ENCODE measurements at places on chromosomes 13 and 19.

- DNase-seq = no peak
Observed at GRCh38 chr19:46085888-46086287, 38.6 kb downstream of the IGFL3 start.

DNA sequence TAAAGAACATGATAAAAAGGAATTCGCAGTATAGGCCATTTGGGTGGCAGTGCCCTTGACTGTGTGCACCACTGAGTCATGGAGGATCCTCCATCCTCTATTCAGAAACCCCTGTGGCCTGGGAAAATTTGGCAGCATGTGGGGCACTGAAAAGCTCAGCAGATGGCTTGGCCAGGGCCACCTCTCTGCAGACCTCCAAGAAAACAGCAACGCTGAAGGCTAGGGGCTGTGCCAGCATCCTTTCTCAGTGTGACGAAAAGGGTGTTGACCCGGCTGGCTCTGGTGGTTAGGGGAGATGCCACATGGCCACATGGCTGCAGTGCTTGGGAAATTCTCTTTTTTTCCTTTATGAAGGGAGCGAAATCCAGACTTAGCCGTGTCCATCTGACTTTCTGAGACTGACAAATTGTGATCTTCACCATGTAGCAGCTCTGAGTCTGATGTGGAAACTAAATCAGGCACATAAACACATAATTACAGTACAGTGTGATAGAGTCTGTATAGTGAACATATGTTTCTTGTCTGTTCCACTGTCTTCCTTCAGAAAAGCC is 178.0 kb downstream of the KCTD12 start:
- no peak for DNase-seq

GRCh38 chr13:95296326-95296925 is 4.8 kb downstream of the ABCC4 start:
- DNase-seq = no peak

DNA sequence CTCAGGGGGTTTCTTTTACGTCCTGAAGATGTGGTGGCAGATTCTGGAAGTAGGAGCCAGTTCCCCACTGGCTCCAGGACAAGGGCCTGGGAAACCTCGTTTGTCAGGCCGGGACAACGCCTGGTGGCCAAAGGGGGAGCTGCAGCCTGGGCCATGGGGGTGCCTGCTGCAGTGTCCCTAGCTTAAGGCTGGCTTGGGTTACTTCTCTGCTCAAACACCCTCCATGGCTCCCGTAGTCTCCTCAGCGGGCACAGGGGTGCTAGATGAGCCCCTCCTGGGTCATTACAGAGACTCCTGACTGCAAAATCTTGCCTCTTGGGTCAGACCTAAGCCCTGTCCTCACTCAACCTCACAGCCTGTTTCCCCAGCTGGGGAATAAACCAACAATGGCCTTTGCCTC is 14.7 kb downstream of the CILP2 start:
- no peak for DNase-seq

- DNase-seq = no peak
Observed at GRCh38 chr13:47178090-47178950, 281.5 kb upstream of the HTR2A start.

DNA sequence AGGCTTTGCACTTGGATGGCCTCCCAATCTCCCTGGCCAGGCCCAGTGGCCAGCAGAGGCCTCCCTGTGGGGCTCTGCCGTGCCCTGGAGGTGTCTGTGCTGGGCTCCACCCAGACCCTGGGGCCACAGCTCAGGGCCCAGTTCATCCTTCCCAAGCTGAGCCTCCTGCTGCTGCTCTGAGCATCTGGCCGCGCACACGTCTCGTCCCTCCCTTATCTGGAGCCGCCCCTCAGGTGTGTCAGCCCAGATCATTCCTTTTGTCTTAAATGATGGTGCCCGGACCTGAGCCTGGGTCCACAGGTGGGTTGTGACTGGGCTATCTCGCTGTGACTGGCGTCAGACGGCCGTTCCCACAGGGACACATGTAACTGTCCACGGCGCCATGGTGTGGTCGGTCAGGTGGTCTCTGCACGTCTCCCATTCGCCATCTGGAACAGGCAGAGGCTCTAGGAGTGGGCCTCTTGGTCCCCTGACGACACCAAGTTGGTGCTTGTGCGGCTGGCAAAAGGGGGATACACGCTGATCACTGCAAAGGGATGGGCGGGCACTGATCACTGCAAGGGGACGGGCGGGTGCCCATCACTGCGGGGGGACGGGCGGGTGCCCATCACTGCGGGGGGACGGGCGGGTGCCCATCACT is 14.3 kb upstream of the ZNF554 start:
- no peak for DNase-seq

DNA sequence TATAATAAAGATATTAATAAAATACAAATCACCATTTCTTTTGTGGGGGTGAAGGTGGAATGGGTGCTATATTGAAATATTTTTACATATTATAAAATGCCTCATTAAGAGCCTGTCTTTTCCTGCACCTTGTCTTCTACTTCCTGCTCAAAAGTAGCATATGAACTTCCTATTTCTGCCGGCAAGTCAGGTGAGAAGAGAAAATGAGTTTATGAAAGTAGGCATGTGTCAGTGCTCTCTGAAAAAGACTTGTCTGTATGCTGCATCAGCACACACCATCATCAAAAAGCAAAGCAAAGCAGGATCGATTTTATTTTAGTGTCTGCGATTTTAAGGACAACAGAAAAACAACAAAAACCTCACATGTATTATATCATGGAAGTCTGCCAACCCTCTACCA is 114.2 kb downstream of the RAP2A start:
- no peak for DNase-seq

GRCh38 chr13:62704875-62705274 is 1289.2 kb upstream of the PCDH20 start:
- DNase-seq = no peak

- DNase-seq = no peak
Observed at GRCh38 chr19:44530777-44531176, 1.3 kb upstream of the CEACAM20 start.

DNA sequence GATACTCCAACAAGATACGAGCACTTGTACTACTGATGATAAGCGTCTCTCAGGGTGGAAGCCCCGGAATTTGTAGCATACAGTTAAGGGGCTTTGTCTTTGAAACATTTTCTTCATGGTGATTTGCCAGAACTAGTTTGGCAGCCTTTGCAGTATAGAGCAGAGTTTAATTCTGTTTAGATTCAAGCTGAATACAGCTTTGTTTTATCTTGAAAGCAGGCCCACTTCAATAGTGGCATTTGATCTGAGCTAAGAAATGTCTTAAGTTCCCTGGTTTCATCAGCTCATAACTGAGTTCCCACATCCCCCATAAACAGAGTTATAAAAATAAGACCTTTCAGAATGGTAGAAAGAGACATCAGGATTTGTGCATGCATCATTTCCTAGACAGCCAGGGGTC is 125.9 kb downstream of the MIPEP start:
- no peak for DNase-seq

GRCh38 chr13:100154842-100155416 is 66.0 kb downstream of the PCCA start:
- no peak for DNase-seq

- no peak for DNase-seq
Observed at GRCh38 chr13:44110091-44110621, 230.5 kb downstream of the LACC1 start.

GRCh38 chr19:1651568-1652291 is 685 bp downstream of the TCF3 start:
- DNase-seq = no peak

DNA sequence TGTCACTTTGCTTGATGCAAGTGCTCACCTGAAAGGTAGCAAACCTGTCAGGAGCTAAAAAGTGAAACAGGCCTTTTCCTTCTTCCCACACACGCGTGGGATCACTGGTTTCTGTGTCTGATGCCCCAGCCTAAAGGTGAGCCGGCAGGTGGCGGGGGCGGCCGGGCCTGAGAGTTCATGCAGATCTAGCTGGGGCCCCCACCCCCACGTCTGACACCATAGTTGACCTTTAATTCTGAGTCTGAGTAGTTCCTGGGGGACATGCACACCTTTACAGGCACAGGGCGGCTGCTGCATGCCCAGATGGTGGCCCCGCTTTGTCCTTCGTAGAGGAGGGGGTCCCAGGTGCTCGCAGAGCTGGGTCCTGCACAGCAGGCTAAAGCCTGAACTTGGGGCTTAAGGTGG is 345.3 kb downstream of the TEX29 start:
- no peak for DNase-seq

DNA sequence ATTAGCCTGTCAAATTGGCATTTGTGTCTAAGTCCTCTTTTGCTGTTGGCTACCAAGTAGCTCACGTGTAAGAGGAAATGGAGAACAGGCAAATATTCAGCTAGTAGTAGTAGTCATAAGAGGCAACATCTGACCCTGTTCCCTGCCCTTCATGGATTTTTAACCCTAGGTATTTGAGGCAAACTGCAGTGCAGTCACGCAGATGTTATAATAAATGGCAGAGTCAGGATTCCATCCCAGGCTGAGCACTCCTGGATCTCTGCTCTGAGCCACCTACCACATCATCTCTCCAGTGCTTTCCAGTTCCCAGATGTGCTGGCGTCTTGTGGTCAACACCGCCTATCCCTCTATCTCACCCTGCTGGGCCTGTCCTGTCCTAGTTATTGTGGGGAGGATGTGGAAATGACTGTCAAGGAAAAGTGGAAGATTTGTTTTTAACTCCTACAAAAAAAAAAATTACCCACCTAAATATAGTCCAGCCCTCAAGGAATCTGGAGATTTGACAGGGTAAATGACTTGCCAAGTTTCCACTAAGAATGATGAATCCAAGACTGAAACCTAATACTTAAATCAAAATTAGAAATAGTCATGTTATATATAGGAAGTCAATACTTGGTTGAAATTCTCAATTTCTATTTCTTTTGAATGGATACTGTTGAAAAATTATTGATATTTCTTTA is 322.9 kb downstream of the GPC6 start:
- no peak for DNase-seq

DNA sequence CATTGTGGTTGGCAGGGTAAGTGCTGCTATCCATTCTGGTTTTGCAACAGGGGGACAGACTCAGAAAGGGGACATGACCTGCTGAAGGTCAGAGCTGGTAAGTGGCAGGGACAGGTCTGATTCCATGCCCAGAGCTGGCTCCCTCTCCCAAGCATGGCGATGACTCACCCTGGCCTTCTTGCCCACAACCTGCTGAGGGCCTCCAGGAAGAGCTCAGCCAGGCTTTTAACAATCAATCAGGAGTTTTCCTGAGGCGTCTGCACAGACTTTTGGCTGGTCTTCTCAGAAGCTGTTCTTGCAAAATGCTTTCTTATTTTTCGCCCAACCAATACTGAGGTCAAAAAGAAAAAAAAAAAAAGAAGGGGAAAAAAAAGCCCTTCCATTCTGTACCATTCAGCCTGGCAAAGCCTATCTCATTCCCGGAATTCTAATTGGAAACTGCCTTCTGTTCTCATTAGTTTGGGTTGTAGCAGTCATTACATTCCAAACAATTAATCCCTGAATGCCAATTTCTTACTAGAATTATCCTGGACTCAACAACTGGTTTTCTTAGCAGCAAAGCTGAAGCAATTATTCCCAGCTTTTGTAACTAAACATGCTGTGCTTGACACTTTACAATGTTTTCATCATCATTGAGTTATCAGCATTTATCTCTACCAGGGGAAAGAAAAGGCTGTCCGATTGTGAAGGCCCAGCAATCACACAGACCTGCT is 17.7 kb downstream of the SIAH3 start:
- no peak for DNase-seq

DNA sequence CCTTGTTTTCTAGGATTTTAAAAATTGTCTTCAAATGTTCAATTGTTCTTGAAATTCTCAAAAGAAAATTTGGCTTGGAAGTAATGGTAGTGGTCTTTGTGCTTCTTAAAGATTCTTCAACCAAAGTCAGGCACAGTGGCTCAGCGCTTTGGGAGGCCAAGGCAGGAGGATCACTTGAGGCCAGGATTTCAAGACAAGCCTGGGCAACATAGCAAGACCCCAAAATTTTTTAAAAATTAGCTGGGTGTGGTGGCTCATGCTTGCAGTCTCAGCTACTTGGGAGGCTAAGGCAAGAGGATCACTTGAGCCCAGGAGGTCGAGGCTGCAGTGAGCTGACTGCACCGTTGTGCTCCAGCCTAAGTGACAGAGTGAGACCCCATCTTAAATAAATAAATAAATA is 153.5 kb upstream of the ZNF507 start:
- no peak for DNase-seq

DNA sequence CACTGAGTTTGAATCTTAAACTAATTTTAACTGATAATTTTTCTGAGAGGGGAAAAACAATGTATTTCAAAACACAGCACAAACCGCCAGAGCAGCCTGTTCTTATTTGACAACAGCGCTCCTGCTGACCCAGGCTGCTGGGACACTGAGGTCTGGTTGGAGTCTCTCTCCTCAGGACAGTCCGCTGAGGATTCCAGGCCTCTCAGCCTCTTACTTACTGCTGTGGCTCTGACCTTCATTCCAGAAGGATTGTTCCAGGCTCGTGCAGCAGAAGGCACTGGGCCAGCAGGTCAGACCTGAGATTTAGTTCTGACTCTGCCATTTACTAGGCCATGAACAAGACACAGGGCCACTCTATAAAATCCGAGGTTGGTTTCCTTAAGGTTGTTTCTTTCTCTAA is 393.6 kb downstream of the TDRD3 start:
- no peak for DNase-seq

- no peak for DNase-seq
Observed at GRCh38 chr13:66659701-66660467, 570.3 kb downstream of the PCDH9 start.

- no peak for DNase-seq
Observed at GRCh38 chr13:110270507-110270906, 36.5 kb downstream of the COL4A1 start.

DNA sequence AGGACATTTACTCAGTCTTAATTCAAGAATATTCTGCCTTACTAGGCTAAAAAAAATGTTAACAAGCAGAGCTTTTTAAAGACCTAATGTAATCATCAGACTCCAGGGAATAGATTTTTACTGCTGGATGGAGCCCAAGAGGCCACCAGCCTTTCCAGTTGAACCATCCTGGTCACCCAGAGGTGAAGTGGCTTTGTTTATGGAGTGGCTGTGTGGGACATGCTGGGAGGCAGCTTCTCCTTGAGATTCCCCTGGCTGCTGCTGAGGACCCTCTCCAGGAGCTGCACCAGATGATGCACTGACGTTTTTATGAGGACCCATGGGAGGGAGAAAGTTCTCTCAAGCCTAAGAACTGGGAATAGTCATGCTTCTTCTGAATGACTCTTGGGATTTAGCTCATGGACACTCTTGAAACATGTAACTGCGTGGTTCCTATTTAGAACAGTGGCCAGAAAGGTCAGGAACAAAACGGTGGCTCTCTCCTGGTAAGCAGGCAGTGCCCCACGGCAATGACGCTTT is 205.9 kb upstream of the MIR17HG start:
- no peak for DNase-seq

DNA sequence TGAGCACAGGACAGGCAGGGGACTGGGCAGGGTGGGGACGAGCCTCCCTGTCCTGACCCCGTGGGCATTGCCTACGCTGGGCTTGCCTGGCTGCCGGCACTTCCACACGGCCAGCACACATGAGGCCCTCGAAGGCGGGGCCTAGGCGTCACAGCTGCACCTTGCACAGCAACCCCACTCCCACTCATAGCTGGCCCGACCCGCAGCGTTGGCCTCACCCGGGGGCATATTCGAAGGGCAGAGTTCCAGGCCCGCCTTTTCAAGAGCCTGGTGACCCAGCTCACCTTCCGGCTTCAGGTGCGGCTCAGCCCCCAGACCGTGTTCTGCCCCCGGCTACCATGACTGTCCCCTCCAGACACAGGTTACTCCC is 16.9 kb upstream of the PROZ start:
- no peak for DNase-seq

GRCh38 chr19:44731081-44731480 is 17.4 kb upstream of the BCL3 start:
- DNase-seq = no peak

- DNase-seq = no peak
Observed at GRCh38 chr13:60226507-60226906, 62.8 kb upstream of the DIAPH3 start.

- no peak for DNase-seq
Observed at GRCh38 chr19:55176076-55176475, 4.0 kb downstream of the SYT5 start.

Measured in stimulated activated CD8-positive, alpha-beta memory T cell treated with anti-CD3 and anti-CD28 coated beads, Interleukin-7, amount 100 ng/mL, for 24 hours (primary cell).